ENCODE measurements at places on chromosomes 2 and 18. TPM values are rescaled to one million over a fixed set of nuclear protein-coding genes. Genes with fewer than 3 reads are reported as not detected.
A peak's percentile ranks its signal among the peaks of the same experiment; 100 is the strongest.

FZD7 gene
- total RNA-seq: 20.0 TPM

CCDC141 gene
- 0.42 TPM for total RNA-seq

SPP2 gene
- not detected for total RNA-seq

DNA sequence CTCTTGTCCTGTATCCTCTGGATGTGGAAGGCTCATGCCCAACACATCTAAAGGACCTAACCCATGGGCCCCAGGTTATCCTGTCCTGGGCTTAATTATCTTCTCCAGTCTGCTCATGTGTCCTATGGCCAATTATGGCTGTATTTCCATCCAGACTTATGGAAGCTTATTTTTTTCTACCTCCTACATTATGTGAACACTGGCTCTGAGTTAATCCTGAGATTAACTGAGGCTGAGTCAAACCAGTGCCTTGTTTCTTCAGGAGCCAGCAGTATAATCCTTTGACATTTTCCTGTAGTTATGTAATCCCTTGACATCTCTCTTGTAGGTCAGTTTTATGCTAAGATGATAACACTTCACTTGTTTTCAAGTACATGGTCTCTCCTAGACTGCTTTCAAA lies 213.6 kb downstream of the PMAIP1 start:
- no peaks in the 10 kb centered on the region for H3K27me3 ChIP-seq
- H3K36me3 ChIP-seq: no peaks in the 10 kb centered on the region
- DNase-seq: no peak
- no peaks in the 10 kb centered on the region for H3K4me1 ChIP-seq
- no peak overlapping the region for H3K27ac ChIP-seq

DNA sequence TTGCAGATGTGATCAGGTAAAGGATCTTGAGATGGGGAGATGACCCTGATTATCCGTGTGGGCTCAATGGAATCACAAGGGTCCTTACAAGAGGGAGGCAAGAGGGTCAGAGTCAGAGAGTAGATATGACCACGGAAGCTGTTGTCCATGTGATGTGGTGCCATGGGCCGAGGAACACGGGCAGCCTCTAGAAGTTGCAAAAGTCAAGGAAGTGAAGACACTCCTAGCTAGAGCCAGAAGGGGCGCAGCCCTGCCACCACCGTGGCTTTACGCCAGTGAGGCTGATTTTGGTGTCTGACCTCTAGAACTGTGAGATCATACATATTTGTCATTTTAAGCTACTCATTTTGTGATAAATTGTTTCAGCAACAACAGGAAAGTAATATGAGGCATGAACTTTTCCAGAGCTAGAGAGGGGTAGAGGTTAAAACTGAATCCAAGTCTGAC lies 114.4 kb downstream of the CAPN13 start:
- no peaks in the 10 kb centered on the region for H3K27me3 ChIP-seq
- peaks cover 17% of the 10 kb centered on the region for H3K4me1 ChIP-seq
- H3K4me3 ChIP-seq: no peak overlapping the region
- H3K27ac ChIP-seq: no peak overlapping the region
- DNase-seq: no peak
- H3K36me3 ChIP-seq: no peaks in the 10 kb centered on the region

DNA sequence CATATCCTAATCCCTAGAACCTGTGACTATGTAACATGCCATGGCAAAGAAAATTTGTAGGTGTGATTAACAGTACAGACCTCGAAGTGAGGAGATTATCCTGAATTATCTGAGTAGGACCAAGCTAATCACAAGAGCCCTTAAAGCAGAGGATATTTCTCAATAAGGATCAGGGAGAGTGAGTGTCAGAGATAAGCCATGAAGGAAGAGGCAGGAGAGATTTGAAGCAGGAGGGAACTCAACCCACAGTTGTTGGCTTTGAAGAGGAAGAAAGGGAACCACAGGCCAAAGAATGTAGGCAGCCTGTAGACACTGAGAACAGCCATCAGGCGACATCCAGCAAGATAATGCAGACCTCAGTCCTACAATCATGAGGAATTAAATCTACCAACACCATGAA lies 229.3 kb downstream of the NBAS start:
- peaks cover 33% of the 10 kb centered on the region for H3K36me3 ChIP-seq
- no peaks in the 10 kb centered on the region for H3K27me3 ChIP-seq
- H3K4me1 ChIP-seq: no peaks in the 10 kb centered on the region
- no peak overlapping the region for H3K4me3 ChIP-seq
- no peak for DNase-seq

- H3K27ac ChIP-seq: peak overlapping the region; percentile 92
- no peak overlapping the region for H3K4me3 ChIP-seq
- peaks cover 59% of the 10 kb centered on the region for H3K4me1 ChIP-seq
- no peaks in the 10 kb centered on the region for H3K27me3 ChIP-seq
Measured at GRCh38 chr2:28624436-28624792, 127.2 kb upstream of the PPP1CB start.

GRCh38 chr2:136135921-136136906 lies 18.3 kb upstream of the CXCR4 start:
- H3K4me1 ChIP-seq: no peaks in the 10 kb centered on the region
- no peak overlapping the region for H3K4me3 ChIP-seq
- peak overlapping the region; percentile 66 for H3K27ac ChIP-seq
- no peaks in the 10 kb centered on the region for H3K27me3 ChIP-seq

- no peak for DNase-seq
- H3K36me3 ChIP-seq: no peaks in the 10 kb centered on the region
- no peak overlapping the region for H3K27ac ChIP-seq
- no peak overlapping the region for H3K4me3 ChIP-seq
- no peaks in the 10 kb centered on the region for H3K27me3 ChIP-seq
- H3K4me1 ChIP-seq: no peaks in the 10 kb centered on the region
Measured at GRCh38 chr2:36165132-36165531, 190.4 kb upstream of the CRIM1 start.

DNA sequence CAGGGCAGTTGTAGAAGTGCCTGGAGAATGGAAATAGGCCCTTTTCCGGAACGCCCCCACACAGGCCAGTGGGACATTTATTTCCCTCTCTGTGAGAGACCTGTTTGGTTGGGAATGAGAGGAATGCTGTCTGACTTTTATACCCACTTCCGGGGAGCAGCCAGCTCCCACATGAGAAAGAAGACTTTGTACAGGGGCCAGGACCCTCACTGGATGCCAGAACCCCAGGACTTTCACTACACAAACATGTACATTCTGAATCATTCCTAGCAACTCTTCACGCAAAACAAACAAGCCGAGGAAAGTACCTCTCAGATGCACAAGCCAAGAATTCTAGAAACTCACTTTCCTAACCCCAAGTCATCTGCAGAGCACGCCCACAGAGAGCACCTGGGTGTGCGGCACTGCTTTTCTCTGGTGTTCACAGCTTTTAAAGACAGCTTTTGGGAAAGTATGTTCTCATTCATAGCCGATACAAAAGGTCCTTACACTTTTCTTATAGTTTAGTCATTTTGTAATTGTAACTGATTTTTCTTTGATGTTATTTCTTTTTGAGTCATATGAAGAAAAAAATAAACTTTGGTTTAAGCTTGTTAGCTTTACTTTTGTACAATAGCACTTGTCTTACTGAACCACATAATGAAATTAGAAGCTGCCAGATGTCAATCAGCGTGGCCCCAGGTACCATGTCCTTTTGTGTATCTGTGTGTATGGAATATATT lies 856.1 kb upstream of the ID2 start:
- no peak overlapping the region for H3K27ac ChIP-seq
- no peaks in the 10 kb centered on the region for H3K36me3 ChIP-seq
- H3K4me3 ChIP-seq: no peak overlapping the region
- peaks cover 4% of the 10 kb centered on the region for H3K27me3 ChIP-seq
- DNase-seq: no peak

DNA sequence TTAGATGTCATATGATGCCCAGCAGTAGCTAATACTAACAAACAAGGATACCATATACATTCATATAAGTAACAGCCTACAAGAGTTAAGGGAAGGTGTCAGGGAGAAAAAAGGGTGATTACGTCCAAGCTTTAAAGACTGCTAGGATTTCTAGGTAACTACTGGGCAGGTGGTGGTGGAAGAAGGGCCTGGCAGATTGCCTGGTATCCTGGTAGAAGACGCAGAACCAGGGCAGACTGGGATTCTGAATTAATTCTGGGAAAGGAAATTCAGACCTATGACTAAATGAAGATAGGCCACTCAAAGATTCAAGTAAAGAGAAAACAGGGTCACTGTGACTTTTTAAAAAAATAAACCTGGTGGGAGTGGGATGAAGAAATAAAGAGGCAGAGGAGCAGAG lies 31.9 kb downstream of the NDUFA10 start:
- no peak overlapping the region for H3K4me3 ChIP-seq
- DNase-seq: no peak
- H3K27me3 ChIP-seq: no peaks in the 10 kb centered on the region
- no peaks in the 10 kb centered on the region for H3K4me1 ChIP-seq
- peaks cover 36% of the 10 kb centered on the region for H3K36me3 ChIP-seq
